ENCODE measurements at places on chromosomes 1 and 21.

DNA sequence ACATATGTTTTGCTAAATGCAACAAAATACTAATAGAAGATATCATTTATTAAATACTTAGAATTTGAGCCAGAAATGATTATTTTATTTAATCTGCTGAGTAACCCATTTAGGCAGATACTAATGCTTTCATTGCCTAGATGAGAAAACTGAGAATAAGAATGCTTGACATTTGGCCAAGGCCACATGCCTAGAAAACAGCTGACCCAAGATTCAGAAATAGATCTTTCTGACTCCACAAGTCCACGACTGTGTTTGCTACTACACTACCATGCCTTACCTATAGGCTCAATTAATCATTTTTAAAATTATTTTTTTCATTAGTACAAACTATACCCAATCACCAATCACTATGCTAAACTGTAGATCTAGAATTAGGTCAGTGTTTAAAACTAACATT is 129.7 kb downstream of the ATP1B1 start:
- no peak for DNase-seq

DNA sequence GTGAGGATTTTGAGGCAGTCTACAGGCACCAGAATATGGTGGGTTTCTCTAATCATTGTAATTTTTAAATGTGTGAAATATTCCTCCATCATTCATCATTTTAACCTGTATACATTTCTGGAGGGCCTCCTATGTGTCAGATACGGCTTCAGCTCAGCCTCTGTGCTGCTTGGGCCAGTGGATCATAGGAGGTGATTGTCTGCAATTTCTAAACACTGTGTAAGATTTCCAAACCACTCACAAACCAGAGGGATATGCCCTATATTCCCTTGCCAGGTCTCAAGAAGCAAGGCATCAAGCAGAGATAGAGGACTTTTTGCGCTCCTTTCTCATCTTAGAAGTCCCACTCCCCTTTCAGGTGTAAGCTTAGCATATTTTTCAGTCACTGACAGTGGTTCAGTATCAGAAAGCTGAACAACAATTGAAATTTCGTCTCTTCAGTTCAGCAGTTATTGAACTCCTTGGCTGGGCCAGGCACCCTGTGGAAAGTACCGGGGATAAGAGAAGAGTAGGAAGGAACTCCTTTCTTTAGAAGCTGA is 190.9 kb downstream of the NFIA start:
- DNase-seq: no peak

DNA sequence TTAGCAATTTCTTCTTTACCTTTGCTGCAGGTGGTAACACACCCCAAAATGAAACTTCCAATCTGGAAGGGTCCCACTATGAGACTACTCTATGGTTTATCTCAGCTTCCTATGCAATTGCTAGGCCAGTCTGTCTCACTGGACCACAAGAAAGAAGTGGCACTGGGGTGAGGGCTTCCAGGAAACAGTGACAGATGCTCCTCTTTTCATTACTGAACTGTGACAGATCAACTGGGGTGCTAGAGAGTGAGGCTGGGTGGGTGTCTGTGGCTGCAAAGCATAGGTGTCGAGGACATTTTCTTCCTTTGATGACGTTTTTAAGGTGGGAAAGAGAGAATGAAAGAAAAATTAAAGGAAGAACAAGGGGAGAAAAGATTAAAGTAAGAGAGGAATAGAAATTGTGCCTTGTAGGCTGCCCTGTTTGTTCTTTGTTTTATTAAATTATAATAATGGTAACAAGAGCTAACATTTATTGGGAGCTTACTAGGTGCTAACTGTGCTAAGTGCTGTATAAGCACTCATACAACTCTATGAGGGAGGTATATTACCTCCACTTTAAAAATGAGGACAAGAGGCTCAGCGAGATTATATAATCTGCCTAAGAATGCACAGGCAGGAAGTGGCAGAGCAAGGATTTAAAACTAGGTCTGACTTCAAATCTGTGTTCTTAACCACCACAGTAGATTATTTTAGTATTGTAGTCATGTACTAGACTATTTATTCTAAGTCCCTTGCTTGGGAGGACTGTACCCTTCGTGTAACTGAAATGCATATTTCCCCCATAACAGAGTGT is 27.8 kb upstream of the DMRTA2 start:
- DNase-seq: no peak

DNA sequence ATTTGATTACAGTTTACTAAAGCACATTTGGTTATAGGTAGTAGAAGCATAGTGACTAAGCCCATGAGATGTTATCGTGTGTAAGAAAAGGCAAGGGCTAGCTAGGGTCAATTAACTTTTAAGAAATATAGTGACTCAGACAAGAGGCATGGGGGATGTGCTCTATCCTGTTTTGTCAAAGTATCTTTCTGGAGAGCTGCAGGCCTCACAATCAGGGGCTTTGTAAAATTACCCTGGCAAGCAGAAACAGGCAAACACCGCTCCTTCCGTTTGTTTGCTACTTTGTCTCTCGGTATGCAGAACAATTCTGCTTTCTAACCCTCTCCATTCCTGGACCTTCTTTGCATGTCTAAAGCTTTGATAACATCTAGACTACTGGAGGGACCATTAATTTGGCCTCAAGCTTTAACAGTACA is 26.1 kb upstream of the ZNF697 start:
- DNase-seq: no peak

DNA sequence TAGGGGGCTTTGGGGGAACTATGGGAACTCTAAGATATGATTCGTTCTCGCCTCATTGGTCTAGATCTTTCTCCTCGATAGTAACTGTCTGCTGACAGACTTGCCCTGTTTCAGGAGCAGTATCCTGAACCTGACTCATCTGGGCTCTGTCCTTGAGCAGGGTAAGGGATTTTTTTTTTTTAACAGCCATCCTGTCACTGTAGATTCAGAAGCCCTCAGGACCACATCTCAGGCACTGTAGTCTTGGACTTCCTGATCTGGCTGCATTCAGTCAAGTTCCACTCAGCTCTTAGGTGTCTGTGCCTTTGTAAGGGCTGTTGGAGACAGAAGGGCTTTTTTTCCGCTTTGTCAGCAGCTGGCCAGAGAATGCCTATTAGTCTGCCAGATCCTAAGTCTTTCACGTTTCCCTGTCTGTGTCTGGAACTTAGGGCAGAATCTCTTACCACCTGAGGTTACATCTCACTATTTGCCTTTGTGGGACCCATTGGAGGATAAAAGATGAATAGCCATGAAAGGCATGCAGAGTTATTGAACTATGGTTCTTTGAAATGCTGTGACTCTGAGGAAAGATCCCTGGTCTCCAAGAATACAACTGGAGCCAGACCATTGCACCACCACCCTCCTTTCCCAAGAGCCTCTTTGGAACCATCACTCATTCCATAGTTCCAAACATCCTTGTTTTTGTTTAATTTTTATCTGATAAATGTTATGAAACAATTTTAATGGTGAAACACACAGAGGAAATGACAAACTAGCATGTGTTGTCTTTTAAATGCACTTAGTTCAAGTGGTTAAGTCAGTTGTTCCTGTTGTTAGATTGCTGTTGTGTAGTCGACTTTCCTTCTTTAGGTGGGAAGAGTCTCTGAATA is 49.7 kb upstream of the MACF1 start:
- no peak for DNase-seq

DNA sequence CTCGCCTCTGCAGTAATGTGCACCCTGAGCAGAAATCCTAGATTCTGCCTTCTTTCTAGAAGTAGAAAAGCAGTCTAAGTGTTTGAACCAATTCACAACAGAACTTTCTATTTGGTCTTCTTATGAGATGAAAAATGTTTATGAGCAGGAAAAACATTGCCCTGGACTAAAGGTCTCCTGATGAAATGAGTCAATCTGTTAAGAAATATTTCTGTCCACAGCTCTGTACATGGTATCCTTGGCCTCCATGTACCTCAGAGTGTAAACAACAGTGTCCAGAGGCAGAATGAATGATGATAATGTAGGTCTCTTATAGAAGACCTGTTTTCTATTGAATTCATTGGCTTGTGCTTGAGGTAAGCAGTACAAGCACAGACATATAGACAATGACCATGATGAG is 6.2 kb upstream of the APCS start:
- no peak for DNase-seq

GRCh38 chr1:204190212-204191211 is 5.8 kb downstream of the KISS1 start:
- DNase-seq: no peak

GRCh38 chr1:81590171-81590570 is 210.6 kb upstream of the ADGRL2 start:
- no peak for DNase-seq

GRCh38 chr1:76176000-76176399 is 101.5 kb downstream of the ST6GALNAC3 start:
- no peak for DNase-seq

- DNase-seq: no peak
These were observed 68.7 kb downstream of the ARID4B start for GRCh38 chr1:235259133-235259778.

- DNase-seq: no peak
These were observed 38.3 kb upstream of the NRDC start for GRCh38 chr1:51916587-51917405.

- no peak for DNase-seq
These were observed 7.1 kb upstream of the DR1 start for GRCh38 chr1:93338387-93339146.

DNA sequence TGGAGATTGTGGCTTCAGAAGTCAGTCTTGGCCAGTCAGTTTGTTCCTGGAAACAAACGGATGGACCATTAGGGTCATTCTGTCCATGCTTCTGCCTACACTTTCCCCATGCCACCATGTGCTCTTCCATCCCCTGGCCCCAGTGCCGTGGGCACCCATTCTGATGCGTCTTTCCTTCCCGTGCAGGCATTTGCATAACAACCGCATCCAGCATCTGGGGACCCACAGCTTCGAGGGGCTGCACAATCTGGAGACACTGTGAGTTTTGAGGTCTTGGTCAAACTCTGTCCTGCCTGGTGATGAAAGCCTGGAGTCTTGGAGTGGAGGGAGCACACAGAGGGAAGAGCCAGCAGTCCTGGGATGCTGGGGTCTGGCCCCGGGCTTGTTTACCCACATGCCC is 61.1 kb downstream of the UBE2T start:
- no peak for DNase-seq

DNA sequence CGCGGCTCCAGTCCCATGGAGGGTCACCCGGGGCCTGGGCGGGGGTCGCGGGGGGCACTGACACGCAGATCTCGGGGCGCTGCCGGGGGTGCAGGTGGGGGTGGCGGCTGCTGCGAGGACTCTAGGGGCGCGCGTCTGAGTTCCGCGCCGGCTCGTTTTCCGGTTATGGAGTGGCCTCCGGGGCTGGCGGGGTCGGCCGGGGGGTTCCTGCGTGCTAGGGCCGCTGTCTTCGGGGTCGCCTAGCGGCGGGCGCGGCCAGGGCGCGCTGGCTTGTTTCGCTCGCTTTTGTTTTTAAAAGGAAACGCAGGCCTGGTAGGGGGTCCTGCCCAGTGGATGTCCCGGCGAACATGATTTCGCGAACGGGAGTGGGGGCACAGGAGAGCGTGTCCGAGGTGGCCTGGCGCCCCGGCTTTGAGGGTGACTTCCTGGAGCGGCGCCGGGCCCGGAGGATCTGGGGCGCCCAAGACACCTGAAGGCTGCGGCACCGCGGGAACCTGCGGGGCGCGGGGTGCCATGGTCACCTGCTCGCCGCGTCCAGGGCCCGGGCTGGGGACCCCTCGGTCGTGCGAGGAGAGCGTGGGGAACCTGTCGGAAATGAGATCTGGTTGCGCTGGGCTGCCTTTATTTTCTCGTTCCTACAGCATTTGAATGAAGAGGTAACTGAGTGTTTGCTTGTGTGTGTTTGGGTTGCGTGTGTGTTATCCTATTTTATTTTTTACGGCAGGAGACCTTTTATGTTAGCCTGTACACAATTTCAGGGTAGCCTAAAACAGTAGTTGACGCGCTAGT is 618 bp downstream of the ETS2 start:
- no peak for DNase-seq

DNA sequence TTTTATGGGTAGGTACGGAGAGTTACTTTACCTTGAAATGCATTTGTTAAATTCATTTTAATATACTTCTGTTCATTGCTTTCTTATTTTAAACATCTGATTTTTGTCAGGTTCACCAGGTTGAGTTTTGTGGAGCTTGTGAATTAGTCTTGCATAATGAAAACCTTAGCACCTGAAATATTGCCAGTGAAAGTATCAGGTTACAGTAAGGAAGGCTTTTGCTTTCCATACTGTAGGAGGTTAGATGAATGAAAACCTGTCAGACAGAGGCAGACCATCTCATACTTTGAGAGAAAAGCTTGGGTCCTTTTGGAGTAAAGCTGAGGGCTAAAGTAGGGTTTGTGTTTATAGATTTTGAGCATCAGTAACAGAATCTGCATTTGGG is 34.7 kb downstream of the THRAP3 start:
- DNase-seq: no peak

DNA sequence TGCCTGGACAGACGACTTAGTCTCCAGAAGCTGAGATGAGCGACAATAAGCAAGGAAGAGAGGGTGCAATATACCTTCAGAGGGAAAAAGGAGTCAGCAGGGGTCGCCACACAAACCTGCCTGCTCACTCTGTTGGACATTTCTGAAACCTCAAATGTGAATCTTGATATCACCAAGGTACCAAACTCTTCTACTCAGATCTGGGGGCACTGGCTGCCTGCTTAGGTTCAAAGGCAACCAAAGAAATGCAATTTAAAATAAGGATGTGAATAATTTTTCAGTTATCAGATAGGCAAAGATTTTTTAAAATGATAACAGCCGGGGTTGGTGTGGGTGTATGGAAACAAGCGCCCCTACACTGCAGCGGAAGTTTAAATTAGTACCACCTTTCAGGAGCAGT is 164.2 kb downstream of the HIVEP3 start:
- DNase-seq: no peak

DNA sequence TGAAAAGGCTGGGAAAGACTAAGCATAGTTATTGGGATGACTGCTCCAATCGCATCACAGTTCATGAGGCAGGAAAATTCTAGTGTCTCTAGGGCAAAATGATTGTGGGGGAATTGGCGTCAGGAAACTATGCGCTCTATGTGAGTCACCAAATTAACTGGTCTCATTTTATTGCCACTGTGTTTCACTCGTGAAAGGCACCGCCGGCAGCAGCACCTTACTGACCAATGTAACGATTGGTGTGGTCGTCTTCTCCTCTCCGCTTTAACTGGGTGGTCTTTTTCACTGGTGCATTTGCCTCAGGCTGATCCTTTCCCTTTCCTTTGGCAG is 83.5 kb downstream of the SPAG17 start:
- DNase-seq: no peak
